Hindlimb muscle (tissue), 1 donor: ENCODE measurements at places on chromosomes 1 and 21. TPM values are rescaled to one million over a fixed set of nuclear protein-coding genes. Genes with fewer than 3 reads are reported as not detected.

DNA sequence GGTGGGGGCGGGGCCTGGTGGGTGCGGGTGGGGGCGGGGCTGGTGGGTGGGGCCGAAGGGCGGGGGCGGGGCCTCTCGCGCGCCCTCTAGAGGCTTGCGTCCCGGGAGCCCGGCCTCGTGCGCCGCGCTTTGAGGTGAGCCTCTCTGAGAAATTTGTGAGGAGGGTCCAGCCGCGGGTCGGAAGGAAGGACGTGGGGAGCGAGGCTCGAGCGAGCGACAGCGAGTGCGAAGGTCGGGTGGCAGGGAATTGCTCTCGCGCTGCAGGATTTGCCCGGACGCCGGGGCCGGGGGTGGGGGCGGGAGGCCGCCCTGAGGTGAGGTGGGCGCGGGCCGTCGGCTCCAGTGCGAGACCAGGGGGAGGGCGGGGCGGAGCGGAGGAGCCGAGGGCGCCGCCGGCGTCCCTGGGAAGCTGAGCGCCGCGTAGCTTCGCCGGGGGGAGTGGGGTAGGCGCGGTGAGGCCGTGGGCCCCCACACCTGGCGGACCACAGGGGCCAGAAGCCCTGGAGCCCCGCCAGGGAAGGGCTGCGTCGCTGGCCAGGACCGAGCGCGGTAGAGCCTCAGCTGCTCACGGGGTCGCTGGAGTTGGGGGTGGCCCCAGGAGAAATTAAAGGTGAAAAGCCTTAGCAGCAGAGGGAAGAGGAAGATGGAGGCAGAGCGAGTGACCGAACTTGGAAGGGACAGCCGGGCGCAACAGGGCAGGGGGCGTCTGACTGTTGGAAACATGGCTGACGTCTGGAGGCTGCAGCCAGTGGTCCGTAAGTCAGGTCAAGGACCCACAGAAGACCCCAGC is 754 bp upstream of the LSS start:
- DNase-seq, result peak; percentile 28

GRCh38 chr1:108190001-108190634 is 10.0 kb downstream of the SLC25A24 start:
- DNase-seq, result no peak

The KRTAP19-1 gene
- polyA plus RNA-seq, result not detected

DNA sequence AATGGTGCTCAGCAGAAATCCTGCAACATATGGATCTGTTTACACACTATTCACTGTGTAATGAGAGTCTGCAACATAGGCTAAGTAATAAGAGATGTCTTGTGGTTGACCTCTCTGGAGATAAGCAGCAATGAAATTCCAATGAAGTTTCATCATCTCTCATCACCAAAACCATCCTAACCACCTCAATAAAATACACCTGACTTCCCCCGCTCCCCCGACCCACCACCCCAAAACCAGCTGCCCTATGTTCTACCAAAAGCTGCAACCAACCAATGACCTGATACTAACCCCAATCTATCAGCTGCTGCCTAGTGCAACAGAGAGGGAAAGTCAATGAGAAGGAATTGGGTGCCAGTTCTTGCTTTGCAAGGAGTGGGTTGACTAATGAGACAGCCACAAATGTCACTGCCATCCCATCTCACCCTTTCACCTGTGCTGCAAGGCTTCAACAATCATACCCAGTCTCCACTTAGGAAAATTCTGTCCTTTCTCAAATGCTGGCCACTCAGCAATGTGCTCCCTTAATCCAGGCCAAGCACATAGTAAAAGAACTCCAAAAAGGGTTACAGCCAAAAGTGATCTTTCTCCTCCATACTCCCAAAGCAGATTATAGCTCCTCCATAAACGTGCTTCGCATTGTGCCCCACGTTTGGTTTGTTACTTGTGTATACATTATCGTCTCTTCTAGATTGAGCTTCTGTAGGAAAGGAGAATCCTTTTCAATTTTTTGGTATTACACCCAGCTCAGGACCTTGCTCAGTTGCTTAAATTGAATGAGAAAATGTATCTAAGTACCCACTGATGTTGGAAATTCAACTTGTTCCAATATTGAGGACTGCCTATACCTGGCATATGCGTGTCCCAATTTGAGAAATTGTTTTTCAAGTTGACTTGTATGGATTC is 29.0 kb downstream of the MRPL39 start:
- no peak for DNase-seq

The SLC25A34 gene
- polyA plus RNA-seq, result 7.2 TPM

DNA sequence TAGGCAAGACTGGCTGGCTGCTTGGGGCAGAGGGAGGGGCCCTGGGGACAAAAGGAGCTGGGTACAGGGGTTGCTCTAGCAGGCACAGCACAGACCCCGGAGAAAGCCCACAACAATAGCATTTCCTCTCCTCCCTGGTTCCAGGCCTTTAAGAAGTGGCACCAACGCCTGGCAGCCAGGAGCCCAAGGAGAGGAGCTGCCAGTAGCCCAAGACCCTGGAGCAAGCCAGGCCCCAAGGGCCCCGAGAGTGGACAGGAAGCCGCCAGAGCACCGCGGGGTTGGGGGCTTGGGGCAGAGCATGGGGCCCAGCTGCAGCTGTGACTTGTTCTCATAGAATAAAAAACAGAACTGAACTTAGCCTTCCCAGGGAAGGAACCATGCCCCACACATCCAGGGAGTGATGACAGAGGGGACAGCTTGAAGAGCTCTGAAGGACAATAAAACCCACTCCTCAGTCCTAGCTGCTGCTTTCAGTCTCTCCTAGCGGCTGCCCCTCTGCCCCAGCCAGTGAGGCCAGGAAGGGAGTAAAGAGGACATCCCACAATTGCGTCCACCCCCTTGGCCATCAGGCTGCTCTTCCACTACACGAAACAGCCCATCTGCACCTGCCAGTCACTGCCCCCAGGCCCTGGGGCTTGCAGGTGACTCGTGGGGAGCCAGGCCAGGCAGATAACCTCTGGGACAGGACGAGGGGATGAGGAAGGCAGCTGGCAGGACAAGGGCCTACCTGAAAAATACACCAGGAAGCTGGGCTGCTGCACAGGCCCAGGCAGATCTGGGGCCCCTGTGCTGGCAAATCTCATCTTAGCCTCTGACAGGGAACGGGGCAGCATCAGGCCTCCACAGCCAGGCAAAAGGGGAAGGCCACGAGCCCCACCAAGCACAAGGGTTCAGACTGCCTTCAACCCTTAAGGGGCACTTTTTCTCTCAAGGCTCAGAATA is 16.4 kb downstream of the MTHFR start:
- no peak for DNase-seq

- DNase-seq, result no peak
Measured at GRCh38 chr1:5914676-5915365, 77.4 kb downstream of the NPHP4 start.

DNA sequence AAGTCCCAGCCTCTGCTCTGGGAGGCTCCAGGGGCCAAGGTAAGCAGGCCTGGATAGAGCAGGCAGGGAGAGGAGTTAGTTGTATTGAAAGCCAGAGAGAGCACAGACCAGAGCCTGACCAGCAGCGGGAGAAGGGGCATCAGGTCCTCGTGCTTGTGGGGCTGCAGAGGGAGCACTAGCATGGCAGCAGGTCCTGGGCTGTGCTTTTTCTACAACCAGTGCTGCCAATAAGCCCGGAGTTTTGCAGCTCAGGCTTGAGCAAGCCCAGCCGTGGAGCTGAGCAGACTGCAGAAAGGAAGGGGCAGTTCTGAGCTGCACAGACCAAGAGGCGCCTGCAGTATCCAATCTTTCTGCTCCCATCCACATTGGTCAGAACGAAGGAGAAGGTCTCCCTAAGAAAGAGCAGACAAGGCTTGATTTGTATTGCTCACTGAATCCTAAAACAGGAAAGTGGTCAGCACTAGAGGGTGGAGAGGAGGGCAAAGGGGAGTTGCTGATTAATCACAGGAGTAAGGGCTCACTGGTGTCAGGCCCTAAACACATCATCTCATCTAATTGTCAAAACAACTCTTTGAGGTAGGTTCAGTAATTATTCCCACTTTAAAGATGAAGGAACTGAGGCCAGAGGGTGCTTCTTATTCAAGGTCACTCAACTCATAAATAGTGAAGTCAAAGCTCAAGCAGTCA is 2.7 kb downstream of the DENND2D start:
- DNase-seq, result no peak

- no peak for DNase-seq
Measured at GRCh38 chr1:170769691-170770090, 105.8 kb downstream of the PRRX1 start.

- no peak for DNase-seq
Measured at GRCh38 chr21:27040738-27041469, 74.0 kb upstream of the ADAMTS5 start.

The UBXN10 gene
- polyA plus RNA-seq, result 0.08 TPM

- DNase-seq, result no peak
Measured at GRCh38 chr1:2495546-2495945, 19.5 kb downstream of the PLCH2 start.

DNA sequence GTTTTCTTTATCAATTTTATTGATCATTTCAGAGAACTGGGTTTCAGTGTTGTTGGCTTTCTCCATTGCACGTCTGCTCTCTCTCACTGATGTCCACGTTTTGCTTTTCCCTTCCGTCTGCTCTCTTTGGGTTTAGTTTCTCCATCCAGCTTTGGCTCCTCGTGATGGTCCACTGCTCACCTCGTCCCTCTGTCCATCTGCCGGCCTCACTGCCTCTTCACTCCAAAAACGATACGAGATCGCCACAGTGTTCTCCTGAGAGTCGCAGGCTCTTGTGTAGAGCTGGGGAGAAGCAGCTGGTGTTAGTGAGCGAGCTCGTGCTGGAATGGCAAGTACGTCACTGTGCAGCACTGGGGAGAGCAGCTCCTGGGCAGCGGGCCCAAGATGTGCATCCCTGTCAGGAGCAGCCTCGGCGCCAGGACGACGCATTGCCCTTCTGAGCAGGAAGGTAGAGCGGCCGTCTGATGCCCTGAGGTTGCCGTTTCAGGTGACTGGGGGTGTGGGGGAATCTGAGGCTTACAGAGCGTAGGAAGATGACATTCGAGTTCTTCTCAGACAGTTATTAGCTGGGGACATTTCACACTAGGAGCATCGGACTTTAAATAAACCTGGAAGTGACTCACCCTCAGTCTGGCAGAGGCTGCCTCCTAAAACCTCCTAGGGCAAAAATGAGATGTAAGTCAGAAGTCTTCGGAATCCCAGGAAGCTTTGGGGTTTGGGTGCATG is 31.4 kb upstream of the PCBP3 start:
- DNase-seq, result peak; percentile 40

The GJA8 gene
- not detected for polyA plus RNA-seq

The POU3F1 gene
- 0.65 TPM for polyA plus RNA-seq

DNA sequence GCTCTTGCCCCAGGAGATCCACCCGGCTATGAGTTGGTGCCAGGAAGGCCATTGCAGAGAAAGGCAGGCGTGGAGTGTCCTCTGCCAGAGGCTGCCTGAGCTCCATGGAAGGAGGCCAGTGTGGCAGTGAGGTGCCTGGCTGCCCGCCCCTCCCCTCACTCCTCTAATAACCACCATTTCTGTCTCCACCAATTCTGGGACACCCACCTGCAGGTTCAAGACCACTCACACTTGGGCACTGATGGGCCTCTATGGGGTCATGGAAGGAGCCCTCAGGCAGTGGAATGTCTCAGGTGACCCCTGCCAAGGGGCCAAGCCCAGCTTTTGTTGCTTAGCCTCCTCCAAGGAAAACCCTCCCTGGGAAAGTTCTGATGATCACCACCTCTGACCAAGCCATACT is 731.6 kb downstream of the MATN1 start:
- DNase-seq, result no peak

The PLA2G2C gene
- not detected for polyA plus RNA-seq

DNA sequence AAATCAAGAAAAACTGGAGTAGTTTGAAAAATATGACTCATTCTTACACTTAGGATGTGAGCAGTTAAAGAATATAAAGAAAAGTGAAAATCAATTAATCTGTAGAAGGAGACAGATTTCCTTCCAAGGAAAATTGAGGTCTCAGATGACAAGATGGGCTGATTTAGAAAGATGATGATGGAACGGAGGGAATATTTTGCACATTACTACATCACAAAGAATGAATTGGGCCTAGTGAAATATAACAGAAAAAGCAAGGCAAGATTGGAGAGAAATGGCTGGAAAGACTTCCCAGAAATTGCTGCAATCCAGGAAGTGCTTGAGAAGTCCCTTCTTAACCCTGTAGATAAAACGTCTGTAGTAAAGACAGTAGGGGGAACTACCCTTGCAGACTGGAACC is 169.1 kb upstream of the SYT6 start:
- no peak for DNase-seq

GRCh38 chr1:203713125-203713524 is 51.9 kb upstream of the LAX1 start:
- DNase-seq, result no peak

DNA sequence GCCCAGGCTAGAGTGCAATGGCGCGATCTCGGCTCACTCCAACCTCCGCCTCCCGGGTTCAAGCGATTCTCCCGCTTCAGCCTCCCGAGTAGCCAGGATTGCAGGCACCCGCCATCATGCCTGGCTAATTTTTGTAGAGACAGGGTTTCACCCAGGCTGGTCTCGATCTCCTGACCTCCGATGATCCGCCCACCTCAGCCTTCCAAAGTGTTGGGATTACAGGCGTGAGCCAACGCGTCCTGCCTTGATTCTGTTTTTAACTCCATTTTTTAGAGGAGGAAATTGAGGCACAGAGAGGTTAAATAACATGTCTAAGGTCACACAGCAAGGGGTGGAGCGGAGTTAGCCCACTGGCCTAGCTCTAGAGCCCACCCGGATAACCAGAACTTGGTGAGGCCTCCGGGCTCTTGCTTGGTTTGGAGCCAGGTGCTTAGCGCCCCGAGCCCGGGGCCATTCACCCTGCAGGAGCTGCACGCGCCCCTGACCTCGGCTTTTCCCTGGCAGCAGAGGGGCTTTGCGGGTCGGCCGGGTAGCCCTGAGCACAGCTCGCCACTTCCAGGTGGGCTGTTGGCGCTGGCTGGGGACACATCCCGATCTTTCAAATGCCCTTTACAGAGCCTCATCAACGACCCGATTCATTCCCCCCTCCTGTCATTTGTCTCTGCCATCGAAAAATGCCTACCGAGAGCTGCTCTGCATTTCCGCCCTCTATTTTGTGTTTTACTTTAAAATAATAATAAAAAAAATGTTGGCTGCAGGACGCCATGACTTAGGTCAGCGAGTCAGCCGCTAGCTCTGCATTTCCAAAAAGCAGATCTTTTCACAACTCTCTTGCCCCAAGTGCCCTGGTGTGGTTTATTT is 11.2 kb downstream of the SIM2 start:
- DNase-seq, result no peak

The PADI2 gene
- polyA plus RNA-seq, result 147 TPM

- peak; percentile 88 for DNase-seq
Measured at GRCh38 chr1:156705918-156706656, 704 bp upstream of the CRABP2 start.

DNA sequence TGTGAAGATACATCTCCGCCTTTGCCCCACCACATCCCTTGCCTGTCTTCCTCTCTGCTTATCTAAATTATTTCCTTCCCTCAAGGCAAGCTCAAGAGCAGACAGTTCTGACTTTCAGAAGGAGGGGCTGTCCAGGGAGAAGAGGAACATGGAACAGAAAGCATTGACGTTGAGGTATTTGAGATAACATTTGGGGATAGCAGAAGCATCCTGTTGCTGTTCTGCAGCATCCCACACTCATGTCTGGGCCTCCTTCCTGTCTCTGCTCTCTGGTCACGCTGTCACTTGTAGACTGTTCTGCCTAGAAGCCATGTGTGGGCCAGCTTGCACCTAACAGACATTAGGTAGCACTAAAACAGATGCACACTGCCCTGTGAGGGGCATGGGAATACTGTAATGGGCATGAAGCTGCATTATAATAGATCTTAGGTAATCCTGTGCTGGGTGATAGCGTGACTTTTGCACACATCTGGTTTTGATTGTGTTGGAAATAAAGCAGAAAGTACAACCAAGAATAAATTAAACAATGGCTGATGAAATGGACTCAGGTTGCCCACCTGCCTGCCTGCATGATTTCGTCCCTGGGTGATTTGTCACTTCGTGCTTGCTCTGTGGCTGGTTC is 660 bp upstream of the RD3 start:
- no peak for DNase-seq

- DNase-seq, result no peak
Measured at GRCh38 chr1:8753736-8754135, 63.7 kb downstream of the RERE start.
